ENCODE measurements at places on chromosomes 16 and 17.

- no peak for DNase-seq
These were observed 572 bp downstream of the MPG start for GRCh38 chr16:78444-79150.

DNA sequence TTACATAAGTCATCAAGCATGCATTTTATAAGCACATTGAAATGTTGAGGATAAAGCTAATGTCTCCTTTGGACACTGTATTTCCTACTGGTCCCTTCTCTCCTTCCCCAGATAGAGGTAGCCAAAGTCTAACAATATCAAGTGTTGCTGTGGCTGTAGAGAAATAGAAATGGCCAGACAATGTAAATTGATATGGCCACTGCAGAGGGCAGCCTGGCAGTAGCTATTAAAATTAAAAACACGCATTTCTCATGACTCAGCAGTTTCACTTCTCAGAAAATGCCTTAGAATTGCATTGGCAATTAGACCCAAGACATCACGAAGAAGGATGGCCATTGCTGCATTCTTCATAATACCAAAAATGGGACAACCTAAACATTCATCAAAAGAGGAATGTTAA lies 46.8 kb upstream of the MRTFB start:
- no peak for DNase-seq

DNA sequence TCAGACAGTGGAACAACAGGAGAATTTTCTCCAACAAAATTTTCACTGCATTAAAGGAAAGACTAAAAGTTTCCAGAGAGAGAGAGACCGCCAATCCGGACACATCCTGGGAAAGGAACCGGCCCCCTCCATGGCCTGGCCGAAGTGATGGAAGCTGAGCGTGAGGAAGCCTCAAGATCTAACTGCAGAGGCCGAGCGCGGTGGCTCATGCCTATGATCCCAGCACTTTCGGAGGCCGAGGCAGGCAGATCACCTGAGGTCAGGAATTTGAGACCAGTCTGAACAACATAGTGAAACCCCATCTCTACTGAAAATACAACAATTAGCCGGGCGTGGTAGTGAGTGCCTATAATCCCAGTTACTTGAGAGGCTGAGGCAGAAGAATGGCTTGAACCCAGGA lies 3.9 kb downstream of the CTRB2 start:
- DNase-seq: no peak

- peak; percentile 75 for DNase-seq
These were observed 121.7 kb upstream of the SDK2 start for GRCh38 chr17:73765824-73766563.

- no peak for DNase-seq
These were observed 1.4 kb downstream of the PLD2 start for GRCh38 chr17:4808378-4808767.

DNA sequence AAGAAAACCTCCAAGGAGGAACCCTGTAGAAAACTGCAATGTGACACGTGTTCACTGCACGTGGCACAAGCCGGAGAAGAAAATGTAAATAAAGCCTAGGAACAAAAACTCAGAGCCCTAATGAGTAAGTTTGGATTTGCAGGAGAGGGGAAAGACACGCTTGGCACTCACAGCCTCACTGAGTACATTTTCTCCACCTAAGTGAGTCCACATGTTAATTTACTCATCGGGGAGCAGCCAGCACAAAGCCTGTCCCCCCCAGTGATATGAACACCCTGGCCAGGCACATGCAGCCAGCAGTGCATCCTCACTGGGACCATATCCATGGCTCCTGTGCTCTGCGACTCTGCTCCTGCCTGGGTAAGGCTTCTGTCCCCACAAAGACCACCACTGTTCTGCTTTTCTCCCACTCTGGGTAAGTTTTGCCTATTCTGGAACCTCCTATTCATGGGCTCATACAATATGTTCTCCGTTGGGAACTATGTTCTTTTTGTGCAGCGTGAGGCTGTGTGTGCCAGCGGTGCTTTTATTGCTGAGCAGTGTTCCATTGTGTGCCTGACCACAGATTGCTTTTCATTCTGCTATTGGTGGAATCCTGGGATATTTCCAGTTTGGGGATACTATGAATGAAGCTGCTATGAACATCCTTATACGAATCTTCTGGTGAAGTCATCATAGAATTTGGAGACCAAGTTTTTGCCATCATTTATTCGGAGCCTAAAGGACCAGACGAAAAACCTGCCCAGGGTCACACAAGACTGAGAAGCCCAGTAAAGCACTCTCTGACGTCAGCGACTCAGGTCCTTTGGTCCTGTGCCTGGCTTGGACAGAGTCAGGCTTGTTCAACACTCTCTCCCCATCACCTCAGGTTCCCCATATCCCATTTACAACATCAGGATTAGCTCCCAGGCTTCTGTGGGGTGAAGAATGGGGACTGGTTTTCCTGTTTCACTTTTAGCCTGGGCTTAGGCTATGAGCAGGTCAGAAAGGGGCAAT lies 53.3 kb downstream of the RNF112 start:
- no peak for DNase-seq

GRCh38 chr17:11278992-11279270 lies 37.9 kb downstream of the SHISA6 start:
- DNase-seq: no peak

- DNase-seq: peak; percentile 8
These were observed 206.0 kb downstream of the IRX3 start for GRCh38 chr16:54080524-54081008.

DNA sequence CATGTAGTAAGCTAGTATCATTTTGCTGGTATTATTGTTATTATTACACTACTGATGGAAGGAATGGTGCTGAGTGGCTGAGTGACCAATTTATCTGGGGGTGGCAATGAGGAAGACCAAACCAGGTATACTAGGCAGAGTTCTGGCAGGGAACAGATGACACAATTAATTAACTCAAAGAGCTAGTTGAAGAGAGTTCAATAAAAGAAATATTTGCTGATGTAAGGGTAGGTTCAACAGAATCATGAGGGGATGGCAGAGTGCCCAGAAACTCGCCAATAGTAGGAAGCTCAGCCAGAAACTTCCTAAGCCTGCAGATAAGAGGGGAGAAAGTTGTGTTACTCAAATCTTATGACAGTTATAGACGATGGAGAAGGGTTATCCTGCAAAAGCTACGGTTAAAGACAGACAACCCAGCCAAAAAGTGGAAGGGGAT lies 352.5 kb downstream of the KCNJ2 start:
- DNase-seq: peak; percentile 86

GRCh38 chr16:2054543-2055245 lies 6.9 kb downstream of the TSC2 start:
- DNase-seq: peak; percentile 65

DNA sequence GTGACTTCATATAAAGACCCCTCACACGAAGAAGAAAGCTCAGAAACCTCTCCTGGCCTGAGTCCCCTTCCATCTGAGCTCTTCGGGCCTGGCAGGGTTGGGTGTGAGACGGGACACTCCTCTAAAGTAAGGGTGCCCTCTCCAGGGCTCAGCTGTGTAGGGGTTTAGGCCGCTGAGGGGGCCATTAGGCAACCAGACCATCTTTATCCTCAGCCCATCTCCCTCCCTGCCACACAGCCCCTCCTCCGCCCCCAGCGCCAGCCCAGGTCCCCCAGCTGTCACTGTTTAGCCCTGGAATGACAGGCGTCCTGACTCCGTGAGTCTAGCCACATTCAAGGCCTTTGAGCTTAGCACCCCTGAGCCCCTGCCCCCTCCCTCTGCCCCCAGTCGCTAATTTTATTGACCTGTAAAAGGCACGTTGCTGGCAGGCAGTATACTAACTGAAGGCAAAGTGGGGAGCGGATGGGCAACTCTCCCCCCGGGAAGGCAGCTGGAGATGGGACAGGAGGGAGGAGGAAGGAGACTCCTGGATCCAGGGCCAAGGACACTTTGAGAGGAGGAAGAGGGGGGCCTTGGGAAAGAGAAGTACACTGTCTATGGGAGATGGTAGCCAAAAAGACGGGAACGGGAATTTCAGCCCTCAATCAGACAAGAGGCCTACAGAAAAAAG lies 592 bp upstream of the ZNF385C start:
- DNase-seq: no peak

DNA sequence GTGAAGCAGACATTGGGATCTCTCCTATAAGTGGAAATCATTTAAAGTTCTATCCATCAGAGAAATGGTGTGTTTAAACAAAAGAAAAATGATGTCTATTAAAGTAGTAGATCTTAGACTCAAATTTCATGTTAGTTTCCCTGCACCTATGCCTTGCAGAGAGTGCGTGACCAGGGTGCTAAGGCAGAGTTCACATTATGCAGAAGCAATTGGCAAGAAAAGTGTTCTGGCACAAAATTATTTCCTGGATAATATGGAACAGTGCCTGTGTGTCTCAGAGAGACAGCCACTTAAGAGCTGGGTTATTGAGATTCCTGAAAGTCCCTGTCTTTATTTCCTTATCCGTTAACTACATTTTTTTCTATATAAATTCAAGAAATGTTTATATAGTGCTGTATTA lies 457.0 kb downstream of the CDH8 start:
- DNase-seq: no peak

DNA sequence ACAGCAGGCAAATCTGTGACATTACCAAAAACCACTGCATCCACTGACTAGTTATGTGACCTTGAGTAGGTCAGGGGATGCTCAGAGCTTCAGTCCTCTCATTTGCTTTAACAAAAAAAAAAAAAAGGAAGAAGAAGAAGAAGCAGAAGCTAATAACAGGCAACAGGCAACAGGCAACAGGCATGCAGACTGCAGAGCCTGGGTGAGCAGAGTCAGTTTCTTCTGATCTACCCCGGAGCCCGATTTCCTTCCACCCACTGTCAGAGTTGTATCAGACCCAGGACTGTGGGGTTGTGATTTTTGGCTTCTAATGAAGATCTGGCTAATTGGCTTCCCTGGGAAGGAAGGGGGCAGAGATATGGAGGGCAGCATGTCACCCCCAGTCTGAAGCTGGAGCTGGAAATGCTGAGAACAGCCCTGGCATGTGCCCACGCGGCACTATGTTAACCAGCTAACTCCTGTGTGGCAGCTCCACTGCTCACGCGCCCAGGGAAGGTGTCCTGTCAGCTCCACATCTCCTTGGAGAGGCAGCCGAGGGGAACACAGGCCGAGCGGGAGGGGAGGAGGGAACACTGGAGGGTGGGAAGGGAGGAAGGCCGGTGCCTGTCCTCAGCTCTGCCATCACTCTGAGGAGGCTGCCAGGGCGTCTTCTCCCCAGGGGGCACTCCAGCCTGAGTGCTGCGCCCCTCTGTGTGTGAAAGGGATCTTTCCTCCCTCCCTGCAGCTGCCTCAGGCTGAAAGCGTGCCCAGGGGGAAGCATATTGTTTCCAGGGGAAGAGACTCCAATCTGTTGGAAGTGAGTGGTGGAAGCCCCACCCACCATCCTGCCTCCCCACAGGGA lies 17.6 kb downstream of the SRCIN1 start:
- no peak for DNase-seq

DNA sequence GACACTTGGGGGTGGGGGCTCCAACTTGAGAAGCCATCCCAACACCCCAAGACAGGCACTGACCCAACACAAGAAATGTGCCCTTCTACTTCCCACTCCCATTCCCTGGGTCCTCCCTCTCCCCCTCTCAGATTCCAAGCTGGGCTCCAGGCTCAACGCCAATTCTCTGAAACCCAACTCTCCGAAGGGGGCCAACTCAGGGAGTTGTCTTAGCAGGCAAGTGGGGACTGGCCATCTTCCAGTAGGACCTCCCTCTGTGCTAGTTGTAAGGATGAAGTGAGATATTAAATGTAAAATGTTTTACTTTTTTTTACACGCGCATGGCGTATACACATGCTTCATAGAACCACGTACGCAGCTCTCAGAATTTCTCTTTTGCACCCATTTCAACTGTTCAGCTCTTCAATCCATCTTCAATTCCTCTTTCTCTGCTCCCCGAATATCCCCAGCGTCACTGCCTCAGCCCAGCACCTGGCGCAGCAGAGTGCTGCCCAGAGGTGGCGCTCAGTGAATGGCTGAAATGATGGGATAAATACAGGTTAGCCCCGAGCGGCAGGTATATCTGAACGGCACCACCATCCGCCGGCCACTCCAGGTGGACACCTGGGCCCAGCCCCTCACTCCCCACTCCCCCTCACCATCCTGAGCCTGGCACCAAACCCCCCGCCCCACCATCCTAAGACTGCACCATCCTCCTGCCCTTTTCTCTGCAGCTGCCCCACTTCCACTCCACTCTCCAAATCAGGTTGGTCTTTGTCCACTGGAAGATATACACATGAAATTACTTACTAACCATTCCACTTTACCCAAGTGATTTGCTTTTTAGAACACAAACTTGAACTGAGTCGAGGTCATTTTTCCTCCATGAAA lies 43.9 kb upstream of the TNRC6C start:
- no peak for DNase-seq

- no peak for DNase-seq
These were observed 518 bp downstream of the SH2B1 start for GRCh38 chr16:28863929-28864793.

DNA sequence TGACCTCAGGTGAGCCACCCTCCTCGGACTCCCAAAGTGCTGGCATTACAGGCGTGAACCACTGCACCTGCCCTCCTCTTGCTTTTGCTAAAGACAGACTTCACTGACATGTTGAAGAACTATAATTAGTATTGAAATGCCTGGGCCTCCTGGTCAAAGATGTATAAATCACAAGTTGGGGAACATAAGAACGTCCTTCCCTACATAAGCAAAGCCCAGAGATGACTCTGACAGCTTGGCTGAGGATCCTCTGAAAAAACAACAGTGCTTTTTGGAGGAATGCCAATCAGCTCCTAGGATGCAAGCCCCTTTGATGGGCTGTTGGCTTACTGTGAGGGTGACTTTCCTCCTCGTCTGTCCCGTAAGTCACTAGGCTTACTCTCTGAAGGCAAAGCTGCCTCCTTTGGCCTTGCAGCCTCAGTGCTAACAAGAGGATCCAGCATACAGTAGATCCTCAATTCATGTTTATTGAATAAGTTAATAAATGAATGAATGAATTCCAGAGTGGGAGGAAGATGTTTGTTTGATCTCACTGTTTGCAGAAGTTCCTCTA lies 6.3 kb downstream of the APOH start:
- no peak for DNase-seq

GRCh38 chr16:58381661-58382060 lies 10.6 kb upstream of the GINS3 start:
- DNase-seq: no peak

GRCh38 chr16:89498839-89499238 lies 8.5 kb upstream of the ANKRD11 start:
- no peak for DNase-seq

- DNase-seq: no peak
These were observed 232.5 kb upstream of the ZFHX3 start for GRCh38 chr16:73280388-73280787.

- no peak for DNase-seq
These were observed 14.9 kb downstream of the KCNJ2 start for GRCh38 chr17:70184207-70184606.

GRCh38 chr16:56310690-56311089 lies 114.7 kb downstream of the AMFR start:
- DNase-seq: no peak

Data from NCI-H510A treated with DMSO at 0.1 percent for 48 hours (cell line).